Adipocyte (in vitro differentiated cells): ENCODE measurements at places on chromosomes 1 and 21.

- no peak for DNase-seq
Measured at GRCh38 chr1:54741531-54741930, 22.8 kb downstream of the PARS2 start.

DNA sequence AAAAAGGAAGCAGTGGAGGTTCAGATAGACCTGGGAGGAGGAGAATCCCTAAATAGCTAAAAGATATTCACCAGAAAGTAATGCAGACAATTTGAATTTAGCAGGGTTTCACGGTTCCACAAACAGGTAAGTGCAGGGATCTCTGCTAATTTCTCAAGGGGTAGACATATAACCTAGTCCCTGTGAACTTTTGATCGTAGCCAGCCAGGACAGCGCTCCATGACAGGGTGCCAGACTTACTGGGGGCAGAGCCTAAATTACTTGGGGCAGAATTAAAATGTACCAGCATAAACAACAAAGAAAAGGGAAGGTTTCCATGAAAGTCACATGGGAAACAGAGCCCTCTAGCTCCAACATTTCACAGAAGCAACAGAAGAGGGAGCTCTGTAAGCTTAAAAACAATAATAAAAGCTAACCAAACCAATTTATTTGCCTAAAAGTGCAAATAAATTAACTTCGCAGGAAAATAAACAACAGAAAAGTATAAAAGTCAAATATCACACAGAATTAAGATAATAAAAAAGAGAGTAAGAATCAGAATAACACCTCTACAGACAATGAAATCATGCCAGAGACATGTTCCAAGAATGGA lies 198.3 kb downstream of the DUSP10 start:
- DNase-seq = peak; percentile 75

DNA sequence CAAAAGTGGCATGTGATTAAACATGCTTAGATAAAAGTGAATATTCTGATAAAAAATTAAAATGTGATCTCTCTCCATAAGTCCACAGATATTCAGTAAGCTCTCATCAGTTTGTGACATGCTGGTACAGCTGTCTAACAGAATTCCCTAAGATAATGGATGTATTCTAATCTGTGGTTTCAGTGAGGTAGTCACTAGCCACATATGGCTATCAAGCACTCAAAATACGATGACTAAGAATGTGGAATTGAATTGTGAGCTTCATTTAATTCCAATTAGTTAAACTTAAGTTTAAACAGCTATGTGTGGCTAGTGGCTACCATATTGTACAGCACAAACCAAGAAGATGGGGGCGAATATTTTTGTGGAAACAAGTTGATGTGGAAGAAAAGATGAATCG lies 4.1 kb upstream of the REG4 start:
- no peak for DNase-seq

- peak; percentile 15 for DNase-seq
Measured at GRCh38 chr1:40739455-40740008, 44.1 kb upstream of the KCNQ4 start.

DNA sequence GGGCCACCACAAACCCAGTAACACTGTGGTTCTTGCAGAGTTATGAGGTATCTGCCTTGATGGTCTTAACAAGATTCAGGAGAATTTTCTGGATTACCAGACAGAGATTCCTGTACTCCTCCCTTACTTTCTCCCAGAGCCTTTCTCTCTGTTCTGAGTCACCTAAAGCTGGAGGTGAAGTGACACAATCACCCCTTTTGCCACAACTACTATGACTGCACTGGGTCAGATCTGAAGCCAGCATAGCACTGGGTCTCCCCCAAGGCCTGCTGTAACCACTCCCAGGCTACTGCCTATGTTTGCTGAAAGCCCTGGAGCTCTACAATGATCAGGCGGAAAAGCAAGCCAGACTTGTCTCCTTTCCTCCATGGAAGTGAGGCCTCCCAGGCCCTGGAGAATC lies 156.7 kb upstream of the NEGR1 start:
- DNase-seq = peak; percentile 15

- DNase-seq = peak; percentile 63
Measured at GRCh38 chr1:174005032-174005431, 17.1 kb downstream of the RC3H1 start.

DNA sequence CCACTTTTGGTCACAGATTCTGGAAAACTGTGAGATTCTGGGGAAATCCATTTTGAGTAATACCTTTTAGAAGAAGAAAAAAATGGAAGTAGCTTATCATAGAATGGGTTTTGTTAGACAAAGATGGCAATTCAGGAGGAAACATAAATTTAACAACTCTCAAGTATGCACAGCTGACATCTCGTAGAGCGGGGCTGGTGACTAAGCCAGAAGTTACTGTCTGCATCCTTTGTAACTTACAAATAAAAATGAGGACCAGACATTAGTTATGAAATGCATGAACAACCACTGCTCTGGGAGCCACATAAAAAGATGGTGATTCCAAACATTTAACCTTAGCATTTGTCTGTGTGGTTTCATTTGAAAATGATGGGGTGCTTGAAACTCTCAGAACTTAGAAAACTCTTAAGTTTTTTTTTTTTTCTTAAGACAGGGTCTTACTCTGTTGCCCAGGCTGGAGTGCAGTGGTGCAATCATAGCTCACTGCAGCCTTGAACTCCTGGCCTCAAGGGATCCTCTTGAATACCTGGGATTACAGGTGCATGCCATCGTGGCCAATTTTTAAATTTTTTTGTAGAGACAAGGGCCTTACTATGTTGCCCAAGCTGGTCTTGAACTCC lies 49.2 kb upstream of the ATP5PO start:
- DNase-seq = no peak

DNA sequence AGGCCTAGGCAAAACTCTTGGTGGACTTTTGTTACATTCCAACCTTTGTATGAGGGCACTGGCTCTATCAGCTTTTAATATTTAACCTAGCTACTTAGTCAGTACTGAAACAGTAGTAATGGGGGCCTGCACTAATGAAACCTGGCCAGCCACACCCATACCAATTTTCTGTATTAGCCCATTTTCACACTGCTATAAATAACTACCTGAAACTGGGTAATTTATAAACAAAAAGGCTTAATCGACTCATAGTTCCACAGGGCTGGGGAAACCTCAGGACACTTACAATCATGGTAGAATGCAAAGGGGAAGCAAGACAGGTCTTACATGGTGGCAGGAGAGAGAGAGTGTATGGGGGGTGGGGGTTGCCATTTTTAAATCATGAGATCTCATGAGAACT lies 245.7 kb upstream of the RGS18 start:
- DNase-seq = no peak

- DNase-seq = no peak
Measured at GRCh38 chr1:33242652-33243051, 13.6 kb upstream of the ZNF362 start.
